ENCODE measurements at places on chromosomes 11 and 22.
A peak's percentile ranks its signal among the peaks of the same experiment; 100 is the strongest.

- DNase-seq = peak; percentile 85
These were observed 69.9 kb downstream of the HIRA start for GRCh38 chr22:19361501-19362103.

GRCh38 chr11:64638018-64638665 is 47.1 kb downstream of the SLC22A12 start:
- no peak for DNase-seq

- no peak for DNase-seq
These were observed 350.8 kb downstream of the TBC1D22A start for GRCh38 chr22:47112994-47113852.

DNA sequence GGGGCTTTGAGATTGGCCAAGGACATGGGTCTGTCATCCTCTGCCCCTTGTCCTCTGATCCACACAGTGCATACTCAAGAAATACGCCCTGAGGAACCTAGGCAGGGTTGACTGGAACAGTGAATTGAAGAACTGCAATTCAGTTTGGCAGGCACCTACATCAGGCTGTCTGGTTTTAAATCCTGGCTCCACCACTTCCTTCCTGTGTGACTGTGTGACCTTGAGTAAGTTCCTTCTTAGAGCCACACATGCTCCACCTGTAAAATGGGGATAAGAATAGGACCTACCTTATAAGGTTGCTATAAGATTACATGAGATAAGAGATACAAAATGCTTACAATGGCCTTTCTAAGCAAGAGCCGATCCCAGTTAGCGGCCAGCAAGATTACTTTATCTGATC is 15.8 kb upstream of the TCF20 start:
- no peak for DNase-seq

DNA sequence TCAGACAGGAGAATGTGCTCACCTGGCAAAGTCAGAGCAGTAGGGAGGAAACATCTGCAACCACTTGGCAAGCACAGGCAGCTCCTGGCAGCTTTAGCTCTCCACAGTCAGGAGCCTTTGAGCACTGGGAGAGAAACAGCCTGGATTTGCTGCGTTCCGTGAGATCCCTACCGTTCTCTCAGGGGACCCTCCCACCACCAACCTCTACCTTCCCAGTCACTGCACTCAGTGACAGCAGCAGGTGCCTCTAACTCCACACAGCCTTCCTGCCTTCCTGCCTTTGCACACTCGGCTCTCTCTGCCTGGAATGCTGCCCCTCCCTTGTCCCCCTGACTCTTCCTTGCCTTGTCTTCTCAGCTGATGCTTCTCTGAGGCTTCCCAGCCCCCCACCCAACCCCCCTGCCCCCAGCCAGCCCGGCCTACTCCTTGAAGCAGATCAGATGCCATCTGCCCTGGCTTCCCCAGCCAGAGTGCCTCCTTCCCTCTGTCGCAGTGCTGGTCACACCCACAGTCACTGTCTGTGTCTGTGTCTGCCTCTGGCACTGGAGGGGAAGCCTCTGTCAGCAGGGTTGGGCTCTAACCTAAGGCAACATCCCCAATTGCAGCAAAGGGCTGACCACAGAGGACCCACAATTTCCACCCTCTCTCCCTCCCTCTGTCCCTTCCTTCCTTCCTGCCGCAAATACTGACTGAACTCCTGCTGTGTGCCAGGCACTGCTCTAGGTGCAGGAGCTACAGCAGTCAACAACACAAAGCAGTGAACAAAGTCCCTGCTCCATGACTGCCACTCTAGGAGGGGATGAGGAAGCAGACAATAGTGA is 14.9 kb upstream of the TSKU start:
- no peak for DNase-seq

GRCh38 chr11:103636232-103636631 is 400.2 kb upstream of the DDI1 start:
- DNase-seq = no peak

DNA sequence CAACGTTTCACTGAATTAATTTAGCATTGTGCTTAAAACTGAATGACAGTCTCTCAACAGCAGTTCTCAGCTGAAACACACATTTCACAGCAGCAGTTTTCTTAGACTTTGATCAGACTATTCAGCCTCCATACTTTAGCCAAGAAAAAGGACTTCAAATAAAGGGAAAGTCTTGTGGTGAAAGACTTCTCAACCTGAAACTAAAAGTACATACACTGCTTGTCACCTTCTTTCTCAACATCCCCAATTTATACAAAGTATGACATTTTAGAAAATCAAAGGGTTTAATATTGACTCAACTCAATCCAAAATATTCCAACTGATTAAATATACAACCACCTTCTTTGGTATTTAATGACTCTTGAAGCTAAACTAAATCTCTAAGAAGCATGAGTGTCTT is 419.0 kb downstream of the LRRC4C start:
- no peak for DNase-seq

All from GM10248 (cell line).